ENCODE measurements at places on chromosomes 1 and 21. TPM values are rescaled to one million over a fixed set of nuclear protein-coding genes. Genes with fewer than 3 reads are reported as not detected.

- no peak for DNase-seq
These were observed 2.0 kb downstream of the FCER1G start for GRCh38 chr1:161216945-161217712.

DNA sequence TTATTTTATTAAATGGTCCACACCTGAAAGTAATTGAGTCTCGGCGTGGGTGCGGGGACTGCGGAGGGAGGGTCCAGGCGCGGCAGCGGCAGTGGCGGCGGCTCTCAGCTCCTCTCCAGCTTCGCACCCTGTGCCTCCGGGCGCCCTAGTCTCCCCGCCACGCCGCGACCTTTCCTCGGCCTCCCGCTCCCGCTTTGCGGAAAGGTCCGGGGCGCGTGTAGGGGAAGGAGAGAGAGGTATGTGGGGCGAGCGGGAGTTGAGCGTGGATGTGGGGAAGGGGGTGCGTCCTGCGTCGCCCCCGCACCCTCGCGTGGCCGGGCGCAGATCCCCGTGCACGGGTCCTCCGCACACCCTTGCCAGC is 13.4 kb upstream of the ALX3 start:
- no peak for DNase-seq

- no peak for DNase-seq
These were observed 283.5 kb downstream of the C1orf94 start for GRCh38 chr1:34460193-34460592.

DNA sequence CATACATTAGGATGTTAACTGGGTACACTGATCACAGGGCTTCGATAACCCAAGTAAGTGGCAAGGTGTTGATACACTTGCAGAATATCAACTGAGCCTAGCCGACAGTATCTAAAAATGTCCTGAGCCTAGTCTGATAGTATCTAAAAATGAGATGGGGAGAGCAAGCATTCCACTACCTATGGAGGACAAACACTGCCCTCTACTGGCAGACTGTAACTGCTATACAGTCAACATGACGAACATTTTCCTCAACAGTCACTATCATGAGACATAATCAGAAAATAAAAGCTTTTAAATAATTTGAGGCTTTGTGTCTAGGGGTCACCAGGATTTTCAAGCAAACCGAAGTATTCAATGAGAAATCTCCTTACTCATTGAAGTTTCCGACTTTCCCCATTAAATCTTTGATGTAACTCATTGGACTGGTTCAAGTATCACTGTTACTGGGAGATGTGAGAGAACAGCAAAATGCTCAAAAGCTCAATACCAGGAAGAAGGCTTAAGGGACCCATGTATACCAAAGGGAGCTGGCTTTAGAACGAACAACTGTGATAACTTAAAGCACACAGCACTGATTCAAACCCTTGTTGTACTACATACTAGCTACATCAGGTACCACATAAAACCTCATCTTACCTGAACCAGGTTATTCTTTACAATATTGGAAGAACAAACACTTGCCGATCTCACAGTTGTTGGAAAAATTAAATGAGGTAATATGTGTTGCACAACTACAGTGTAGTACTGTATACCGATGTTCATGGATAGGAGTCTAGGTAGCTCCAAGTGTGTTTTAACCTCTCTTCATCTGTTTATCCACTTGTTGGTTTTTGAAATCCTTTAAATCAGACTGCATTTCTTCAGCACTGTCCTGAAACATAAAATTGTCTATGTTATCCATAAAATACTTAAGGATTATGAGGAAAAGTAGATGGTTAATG is 31.1 kb upstream of the SLC45A3 start:
- DNase-seq, result no peak

KCNK1 gene
- total RNA-seq, result 76.5 TPM
